ENCODE measurements at places on chromosomes 3 and 15.
A peak's percentile ranks its signal among the peaks of the same experiment; 100 is the strongest.

GRCh38 chr3:136008732-136009470 lies 43.4 kb downstream of the PPP2R3A start:
- no peak for DNase-seq

- DNase-seq = no peak
These were observed 262.6 kb downstream of the C3orf38 start for GRCh38 chr3:88412346-88412745.

DNA sequence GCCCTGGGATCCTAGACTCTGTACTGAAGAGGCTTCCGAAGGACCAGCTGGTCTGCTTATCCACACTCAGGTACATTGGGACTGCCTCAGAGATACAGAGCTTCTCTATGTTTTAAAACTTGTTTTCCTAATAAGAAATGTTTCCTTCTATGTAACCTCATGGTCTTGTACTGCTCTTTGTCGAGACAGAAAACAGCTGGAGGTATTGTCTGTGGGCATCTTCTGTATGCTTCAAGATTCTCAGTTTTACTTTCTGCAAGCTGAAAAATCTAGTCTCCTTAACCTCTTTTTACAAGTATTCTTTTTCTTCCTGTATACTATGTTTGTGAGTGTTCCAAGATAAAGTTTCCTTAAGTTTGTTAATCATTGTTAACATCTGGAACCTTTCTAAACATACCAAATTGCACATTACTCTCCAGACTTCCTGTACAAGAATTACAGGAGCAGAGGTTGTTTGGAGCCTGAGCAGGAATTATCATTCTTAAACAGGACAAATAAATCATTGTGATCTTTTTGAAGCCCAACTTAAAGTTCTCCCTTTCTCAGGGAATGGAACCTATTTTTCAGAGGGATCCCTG lies 358.3 kb upstream of the CFAP20DC start:
- DNase-seq = no peak

- no peak for DNase-seq
These were observed 459.4 kb downstream of the GBE1 start for GRCh38 chr3:81302045-81302444.

GRCh38 chr3:52670621-52671521 lies 14.8 kb downstream of the PBRM1 start:
- no peak for DNase-seq

DNA sequence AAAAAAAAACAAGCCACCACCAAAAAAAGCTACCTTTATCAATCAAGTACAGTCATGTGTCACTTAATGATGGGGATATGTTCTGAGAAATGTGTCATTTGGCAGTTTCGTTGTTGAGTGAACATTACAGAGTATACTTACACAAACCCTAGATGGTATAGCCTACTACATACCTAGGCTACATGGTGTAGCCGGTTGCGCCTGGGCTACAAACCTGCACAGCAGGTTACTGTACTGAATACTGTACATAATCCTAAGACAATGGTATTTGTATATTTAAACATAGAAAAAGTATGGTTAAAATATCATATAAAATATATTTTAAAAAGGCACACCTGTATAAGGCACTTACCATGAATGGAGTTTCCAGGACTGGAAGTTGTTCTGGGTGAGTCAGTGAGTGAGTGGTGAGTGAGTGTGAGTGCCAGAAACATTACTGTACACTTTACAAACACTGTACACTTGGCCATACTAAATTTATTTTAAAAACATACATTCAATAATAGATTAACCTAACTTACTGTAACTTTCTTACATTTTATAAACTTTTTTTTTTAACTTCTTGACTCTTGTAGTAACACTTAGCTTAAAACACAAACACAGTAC lies 25.9 kb upstream of the JMJD7 start:
- DNase-seq = no peak

- peak; percentile 86 for DNase-seq
These were observed at the start of gene UBA3 for GRCh38 chr3:69080233-69080920. Gene UBA3, minus strand, starts transcription at chr3:69080365. Its CDS starts 12 bp downstream, at chr3:69080353.

DNA sequence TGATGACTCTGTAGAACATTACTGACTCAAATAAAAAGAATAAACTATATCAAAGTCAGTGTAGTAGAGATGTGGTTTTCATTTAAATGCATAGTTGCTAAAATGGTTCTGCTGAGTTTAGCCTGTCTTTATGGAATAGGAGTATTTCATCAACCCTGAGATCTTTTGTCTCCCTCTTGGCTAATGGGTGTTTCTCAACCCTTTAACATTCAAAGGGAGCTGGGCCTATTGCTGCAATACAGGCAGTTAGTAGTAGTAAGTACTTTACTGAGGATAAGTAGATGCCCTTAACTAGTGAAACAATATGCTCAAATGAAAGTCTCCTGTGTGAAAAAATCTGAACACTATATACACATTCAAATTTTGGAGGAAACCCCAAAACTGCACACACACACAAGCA lies 184.7 kb upstream of the TTC14 start:
- no peak for DNase-seq

- no peak for DNase-seq
These were observed 179.4 kb upstream of the DPH6 start for GRCh38 chr15:35725353-35725752.

DNA sequence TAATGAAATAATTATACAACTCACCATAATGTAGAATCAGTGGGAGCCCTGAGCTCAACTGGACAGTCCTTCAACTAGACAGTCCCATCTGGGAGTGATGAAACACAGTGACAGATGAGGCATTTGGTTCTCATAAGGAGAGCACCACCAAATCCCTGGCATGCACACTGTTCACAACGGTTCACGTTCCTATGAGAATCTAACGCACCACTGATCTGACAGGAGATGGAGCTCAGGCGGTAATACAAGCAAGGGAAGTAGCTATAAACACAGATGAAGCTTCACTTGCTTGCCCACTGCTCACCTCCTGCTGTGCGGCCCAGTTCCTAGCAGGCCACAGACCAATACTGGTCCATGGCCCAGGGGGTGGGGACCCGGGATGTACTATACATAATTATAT lies 17.0 kb downstream of the PRKAR2A start:
- no peak for DNase-seq

Data from activated CD8-positive, alpha-beta memory T cell treated with anti-CD3 and anti-CD28 coated beads for 4 hours (primary cell).